NCI-H1417 (cell line): ENCODE measurements at places on chromosomes 1 and 21.

DNA sequence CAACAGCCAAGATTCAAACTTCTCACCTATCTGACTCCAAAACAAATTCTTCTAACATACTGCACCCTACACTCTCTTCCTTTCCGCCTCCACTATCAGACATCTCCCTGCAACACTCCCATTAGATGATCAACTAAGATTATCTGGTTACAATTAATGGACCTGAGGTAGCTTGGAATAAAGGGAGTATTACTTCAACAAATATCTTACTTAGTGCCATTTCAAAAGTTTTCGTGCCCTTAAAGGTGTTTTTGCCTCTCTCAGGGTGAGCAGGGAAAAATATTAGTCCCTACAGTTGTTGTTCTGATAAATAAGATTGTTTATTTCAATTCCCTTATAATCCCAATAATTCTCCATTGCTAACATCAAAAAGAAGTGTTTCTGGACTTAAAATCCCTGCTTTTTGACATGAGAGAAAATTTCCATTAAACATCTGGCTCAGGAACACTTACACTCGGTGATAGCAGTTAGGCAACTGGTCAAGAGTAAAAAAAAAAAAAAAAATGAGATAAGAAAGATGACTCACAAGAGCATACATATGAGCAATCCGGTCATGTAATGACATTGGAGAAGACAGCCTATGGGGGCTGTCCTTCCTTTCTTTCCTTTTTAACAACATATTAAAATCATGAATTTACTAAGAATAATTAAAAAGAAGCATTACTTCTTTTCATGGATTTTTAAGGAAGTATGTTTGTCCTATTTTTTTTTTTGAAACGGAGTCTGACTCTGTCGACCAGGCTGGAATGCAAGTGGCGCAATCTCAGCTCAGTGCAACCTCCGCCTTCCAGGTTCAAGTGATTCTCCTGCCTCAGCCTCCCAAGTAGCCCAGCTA, 7.6 kb downstream of the RSBN1 start:
- no peak for DNase-seq

- DNase-seq, result no peak
Observed at GRCh38 chr1:228367798-228368791, 38.5 kb downstream of the TRIM11 start.

GRCh38 chr1:160251011-160251410, 11.3 kb downstream of the DCAF8 start:
- DNase-seq, result no peak

DNA sequence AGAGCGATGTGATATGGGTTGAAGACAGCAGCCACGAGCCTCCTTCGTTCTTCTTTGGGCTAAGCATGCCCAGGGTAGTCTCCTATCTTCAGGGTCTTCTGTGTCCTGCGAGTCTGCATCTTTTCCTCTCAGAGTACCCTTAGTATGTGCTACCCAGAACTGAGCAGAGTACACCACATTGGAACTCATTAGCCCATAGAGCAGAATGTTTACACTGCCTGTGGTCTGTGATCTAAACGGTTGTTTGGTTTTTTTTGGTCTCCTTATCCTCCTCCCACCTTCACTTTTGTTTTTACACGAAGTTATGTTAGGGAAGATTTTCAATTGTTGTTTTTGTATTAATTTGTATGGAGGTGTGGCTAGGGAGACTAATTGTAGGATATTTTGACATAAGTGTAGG, 126.4 kb downstream of the NEK7 start:
- no peak for DNase-seq

DNA sequence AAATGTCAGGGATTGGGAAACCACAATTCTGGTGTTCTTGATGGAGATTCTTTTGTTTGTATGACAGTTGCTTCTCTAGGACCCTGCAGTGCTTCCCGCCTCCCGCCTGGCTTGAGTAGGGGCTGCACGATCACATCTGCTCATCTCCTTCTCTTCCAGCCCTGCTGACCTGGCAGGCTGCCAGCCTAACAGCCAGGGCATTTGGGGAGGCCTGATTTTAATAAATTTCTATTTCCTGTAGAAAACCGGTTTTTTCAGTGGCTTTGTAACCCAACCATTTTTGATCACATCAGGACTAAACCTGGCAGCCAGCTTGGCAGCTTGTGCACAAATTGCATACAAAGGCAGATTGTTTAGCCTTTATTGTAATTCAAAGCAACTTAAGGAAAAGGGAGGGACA, 78.9 kb downstream of the UBE2U start:
- peak; percentile 79 for DNase-seq

- no peak for DNase-seq
Observed at GRCh38 chr1:69947837-69948236, 257.5 kb downstream of the LRRC40 start.

DNA sequence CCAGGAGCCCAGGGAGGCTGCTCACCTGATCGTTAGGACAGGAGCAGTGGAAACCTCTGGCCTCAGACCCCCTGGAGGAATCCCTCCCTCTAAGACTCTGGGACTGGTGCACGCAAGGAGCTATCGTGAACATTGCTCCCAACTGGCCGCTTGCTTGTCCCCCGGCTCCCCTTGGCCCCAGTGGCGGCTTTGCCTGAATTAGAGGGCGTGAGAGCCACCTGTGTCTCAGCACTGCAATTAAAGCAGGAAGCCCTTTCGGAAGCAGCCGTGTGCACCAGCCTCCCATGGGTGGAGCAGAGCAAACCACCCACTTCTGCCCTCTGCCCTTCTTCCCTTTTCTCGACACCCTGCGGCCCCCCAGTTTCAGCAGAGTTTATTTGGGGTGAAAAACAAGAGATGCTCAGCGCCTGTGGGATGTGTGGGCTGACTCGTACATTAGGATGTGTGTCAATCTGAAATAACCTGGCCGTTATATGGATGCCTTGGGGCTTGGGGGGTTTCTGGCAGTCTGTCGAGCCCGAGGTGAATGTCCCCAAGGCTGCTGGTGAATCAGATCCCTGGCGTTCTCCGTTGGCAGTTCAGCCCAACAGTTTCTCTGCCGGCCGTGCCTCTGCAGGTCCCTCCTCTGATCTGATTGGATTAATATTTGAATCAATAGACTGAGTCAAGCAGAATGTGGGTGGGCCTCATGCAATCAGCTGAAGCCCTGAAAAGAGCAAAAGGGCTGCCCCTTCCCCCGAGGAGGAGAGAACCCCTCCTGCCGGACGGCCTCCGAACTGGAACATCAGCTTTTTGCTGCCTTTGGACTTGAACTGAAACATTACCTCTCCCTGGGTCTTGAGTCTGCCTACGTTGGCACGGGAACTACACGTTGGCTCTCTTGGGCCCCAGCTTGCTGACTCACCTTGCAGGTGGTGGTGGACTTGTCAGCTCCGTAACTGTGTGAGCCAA, 7.3 kb upstream of the UMODL1 start:
- DNase-seq, result peak; percentile 32

- DNase-seq, result no peak
Observed at GRCh38 chr1:117000142-117000541, 1.4 kb upstream of the CD101 start.

DNA sequence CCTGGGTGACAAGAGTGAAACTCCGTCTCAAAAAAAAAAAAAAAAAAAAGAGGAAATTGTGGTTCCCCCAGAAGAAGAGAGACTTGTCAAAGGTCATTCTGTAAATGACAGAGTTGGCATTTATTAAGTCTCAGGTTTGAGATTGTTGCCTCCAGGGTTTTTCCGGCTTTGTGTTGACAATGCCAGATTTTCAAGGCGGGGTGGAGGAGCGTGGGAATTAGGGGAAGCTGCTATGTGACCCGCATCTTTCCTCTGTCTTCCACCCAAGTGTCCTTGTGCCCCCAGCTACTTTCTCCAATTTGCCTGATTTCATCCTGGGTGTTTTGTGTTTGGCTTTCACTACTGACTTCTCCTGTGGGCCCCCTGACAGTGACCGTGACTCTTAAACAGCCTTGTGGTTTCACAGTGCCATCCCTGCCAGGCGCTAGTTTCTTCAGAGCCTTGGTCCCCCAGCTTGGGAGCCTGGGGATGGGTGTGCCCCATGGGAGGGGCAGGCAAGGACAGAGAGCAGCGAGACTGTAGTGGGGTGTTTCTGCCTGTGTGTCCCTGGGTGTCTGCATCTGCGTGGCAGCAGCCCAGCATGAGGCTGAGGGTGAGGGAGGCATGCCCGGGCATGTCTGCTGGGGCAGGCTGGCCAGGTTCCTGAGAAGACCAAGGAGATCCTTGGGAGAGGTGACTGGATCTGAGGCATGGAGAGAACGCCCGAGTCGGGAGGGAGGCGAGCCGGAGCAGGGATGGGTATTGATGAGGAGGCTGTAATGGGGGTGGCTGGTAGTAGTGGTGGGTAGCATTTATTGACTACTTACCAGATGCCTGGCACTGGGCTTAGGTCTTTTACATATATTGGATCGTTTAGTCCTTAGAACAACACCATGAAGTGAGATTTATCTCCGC, 46.3 kb downstream of the IER5 start:
- DNase-seq, result peak; percentile 80

GRCh38 chr1:113742515-113742914, 16.8 kb downstream of the PHTF1 start:
- no peak for DNase-seq

- no peak for DNase-seq
Observed at GRCh38 chr1:208006258-208006920, 95.5 kb upstream of the CD34 start.

DNA sequence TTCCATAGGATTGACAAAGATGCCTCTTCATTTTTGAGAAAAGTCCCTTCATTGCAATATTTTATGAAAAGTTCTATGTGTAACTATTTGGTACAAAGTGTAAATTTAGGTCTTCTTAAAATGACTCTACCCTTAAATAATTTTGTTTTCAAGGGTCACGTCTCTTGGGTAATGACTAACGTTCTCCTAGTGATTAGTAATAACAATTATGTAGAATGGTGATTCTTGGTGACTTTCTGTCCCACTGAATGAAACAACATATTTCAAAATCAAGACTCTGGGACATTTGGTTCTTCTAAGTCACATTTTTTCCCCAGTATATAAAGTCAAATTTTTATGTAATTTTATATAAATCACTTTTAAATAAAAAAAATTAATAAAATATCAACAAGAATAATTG, 277.5 kb upstream of the ADAMTS5 start:
- no peak for DNase-seq

DNA sequence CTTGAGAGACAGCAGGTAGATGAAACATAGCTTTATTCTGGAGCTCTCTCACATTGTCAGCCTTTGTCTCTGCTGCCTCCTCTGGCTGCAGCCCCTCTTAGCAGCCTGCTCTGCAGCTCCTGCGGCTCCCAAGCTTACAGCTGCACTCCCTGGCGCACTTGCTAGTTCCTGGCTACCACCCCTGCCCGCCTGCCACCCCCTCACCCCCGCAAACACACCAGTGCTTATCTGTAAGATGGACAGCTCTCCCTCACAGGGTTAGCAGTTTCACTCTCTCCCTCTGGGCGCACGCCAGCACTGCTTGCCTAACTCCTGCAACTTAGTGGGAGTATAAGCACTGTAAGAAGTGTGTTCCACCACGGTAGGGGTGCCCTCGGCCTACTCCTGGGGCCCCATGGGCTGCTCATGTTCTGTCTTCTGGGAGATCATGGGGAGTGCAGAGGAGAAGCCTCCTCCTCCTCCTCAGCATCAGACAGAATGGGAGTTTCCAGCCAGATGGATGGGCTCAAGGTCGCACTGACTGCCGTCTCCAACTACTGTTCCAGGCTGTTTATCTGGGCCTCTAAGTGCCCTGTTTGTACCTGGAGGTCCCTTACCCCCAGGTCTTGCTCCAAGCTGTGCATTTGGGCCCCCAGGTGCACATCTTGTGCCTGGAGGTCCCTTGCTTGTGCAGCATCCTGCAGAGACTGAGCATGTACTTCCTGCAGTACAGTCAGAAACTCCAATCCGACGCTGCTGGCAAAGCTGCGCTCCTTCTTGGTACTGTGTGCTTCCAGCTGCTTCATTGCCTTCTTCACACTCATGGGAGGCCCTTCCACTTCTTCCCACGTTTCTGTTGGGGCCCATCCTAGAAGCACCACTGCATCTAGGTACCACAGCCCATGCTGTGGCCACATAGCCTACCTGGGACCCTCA, 1388.1 kb downstream of the AMY1C start:
- DNase-seq, result no peak

DNA sequence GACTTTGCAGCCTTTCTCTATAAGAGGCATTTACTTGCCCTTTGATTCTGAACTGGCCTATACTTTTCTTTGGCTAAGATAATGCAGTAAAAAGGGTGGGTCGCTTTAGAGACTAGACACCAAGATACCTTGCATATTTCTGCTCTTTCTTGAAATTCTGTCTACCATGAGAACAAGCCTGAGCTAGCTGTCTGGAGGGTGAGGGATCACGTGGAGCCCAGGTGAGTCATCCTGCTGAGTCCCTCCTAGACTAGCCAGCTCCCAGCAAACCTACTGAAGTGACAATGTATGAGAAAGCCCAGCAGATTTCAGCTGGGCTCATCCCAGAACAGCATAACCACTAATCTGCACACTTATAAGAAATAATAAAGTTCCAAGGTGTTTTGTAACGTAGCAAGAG, 408.0 kb upstream of the KAZN start:
- no peak for DNase-seq

DNA sequence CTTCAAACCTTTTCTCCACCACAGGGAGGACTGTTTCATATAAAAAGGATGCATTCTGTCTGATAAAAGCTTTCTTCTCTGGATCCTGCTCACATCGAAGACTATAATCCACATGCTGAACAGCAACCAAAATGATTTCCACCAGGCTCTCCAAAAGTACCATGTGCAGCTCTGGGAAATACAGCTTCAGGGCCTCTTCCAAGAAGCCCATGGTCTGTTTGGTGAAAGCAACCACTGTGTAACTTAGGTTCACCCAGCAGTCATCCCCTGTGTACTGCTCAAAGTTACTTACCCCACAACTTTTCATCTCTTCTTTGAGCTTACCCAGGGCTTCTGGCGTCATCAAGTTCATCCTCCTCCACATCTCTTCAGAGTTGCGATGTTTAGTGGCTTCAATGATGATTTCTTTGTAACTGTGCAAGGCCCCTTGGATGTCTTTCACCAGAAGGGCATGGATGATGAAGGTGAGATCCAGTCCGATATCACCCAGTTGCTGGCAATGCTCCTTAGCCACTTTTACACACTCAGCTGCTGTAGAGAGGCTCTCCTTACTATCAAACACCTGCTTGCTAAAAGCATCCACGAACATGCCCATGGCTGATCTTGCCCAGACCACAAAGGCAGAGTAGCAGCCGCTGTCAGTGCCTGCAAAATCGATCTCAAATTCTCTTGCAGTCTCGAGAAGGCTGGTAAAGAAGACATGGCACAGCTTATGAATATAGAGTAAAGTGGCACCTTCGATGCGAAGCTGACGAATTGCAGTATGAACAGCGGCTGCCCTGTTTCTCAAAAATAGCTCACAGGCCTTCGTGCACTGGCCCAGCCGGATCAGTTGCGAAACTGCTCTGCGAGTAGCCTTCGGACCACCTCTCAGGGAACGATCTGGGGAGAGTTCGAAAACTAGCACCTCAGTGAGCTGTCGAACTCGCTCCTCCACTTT, 1.7 kb downstream of the EXOC8 start:
- DNase-seq, result no peak
